ENCODE measurements at places on chromosomes 6 and 20.

GRCh38 chr6:155186052-155186658 is 77.7 kb upstream of the CLDN20 start:
- DNase-seq, result no peak

DNA sequence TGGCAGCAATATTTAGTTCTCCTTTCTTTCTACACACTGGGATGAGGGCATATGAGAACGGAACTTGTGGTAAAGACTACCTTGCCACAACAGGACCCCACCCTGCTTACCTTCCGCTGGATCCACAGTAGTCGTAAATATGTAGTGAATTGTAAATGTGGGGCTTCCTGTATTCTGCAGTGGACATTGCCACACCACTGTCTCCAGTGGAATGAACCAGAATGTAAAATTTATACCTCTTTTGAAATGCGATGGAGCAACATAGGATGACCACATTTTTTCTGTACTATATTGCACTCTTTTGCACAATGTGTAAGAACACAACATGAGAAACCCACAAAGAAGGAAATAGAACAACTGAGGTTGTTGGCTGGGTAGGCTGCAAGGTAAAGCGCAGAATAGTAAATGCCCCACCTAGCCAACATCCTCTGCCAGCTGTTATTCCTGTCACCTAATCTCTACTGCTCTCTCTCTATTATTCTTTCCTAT is 16.1 kb upstream of the RIPOR2 start:
- DNase-seq, result no peak

GRCh38 chr6:147991961-147992360 is 350.7 kb upstream of the SASH1 start:
- no peak for DNase-seq

GRCh38 chr20:54208548-54209176 is 775 bp downstream of the PFDN4 start:
- DNase-seq, result no peak

- DNase-seq, result no peak
Measured at GRCh38 chr6:112842330-112842685, 495.2 kb downstream of the RFPL4B start.

GRCh38 chr20:4084096-4084495 is 68.7 kb upstream of the RNF24 start:
- DNase-seq, result no peak

DNA sequence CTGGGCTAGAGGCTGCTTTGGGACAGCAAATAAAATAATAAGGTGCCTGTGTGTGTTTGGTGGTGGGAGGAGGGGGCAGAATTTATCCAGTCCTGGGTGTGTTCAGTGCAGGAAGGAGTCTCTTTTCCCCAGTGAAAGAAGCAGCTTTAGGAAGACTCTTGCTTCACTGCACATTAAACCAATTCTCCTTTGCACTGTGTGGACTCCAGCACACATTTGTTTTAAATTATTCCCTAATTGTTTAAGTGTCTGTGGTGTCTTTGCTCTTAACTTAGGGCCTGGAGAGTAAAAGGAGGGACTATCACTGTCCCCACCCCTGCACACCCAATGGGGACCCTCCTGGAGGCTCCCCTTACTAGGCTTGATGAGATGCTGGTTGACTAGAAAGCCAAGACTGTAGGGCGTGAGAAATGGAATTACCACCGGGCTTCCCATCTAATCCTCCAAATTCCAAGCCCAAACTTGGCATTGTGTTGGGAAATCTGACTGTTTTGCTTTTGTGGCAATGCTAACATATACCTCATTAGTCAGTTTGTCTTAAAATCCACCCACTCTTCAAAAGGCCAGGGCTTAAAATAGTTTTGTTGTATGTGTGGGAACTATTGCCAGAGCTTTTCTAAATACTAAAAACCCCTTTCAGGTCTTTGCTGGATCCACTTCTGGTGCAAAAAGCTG is 13.5 kb upstream of the DAAM2 start:
- no peak for DNase-seq

- no peak for DNase-seq
Measured at GRCh38 chr6:13262302-13263230, 65.8 kb downstream of the TBC1D7 start.

DNA sequence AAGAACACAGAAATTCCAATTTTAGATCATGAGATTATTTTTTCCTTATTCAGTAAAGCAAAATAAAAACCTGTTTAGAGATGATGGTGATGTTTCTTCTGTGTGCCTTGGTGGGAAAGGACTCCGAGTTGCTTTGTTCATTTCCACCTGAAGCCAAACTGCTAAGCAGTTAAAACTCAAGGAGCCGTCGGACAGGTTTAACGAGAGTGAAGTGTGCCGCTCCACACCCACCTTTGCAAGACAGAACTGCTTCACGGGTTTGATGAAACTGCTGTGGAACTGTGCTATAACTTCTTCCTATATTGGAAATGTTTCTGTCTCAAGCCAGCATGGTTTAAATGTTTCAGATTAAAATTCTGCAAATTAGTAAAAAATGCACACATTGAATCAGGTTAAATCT is 9.2 kb upstream of the DSP start:
- DNase-seq, result peak; percentile 24

DNA sequence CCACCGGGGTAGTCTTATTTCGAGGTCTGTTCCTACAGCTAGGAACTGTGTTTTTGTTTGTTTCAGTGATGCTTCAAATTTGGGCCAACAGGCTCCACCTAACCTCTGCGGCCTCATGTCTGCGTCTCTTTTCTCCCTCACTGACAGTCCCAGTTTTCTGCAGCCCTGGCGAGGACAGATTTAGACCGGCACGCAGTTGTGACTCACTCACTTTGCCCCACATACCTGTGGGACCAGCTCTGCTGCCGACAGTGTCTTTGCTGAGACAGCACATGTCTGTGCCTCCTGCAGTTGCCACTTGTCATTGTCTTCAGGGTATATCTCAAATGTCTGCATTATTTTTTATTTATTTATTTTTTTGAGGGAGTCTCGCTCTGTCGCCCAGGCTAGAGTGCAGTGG is 29.2 kb downstream of the OSBPL2 start:
- no peak for DNase-seq

DNA sequence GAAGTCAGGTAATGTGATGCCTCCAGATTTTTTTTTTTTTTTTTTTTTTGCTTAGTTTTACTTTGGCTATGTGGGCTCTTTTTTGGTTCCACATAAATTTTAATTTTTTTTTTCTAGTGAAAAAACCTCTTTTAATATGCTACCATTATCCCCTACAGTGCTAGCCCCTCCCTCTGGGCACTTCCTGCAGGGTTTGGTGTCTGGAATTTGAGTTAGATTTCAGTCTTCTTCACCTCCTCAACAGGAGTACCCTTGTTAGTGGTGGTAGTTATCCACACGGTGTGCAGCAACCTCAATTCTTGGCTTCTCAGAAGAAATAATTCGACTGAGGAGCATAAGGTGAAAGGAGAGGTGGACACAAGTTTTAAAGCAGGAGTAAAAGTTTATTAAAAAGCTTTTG is 128.8 kb upstream of the SYNCRIP start:
- DNase-seq, result no peak

DNA sequence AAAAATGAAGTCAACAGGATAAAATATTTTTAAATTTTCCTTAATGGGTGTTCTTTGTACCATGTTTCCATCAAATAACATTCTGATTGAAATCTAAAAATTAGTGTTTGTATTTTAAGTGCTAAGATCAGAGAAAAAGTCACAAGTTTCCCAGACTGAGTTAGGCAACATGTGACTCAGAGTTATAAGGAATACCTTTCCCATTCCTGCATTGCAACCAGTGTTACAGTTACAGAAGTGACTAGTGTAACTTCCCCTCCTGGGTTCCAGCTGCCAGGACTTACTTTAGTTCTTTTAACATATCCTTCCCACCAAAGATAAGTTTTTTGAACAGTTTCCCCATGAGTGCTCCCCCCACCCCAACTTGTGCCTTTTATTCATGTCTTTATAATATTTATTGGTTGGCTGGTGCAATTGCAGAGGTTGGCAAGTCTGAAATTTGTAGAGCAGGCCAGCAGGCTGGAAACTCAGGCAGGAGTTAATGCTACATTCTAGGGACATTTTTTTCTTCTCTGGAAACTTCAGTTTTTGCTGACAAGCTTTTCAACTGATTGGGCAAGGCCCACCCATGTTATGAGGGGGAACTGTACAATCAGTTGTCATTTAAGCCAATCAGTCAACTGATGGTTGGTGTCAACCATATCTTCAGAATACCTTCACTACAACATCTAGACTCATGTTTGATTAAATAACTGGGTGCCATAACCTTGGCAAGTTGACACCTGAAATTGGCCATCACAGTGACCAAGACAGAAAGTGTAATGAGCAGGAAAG is 22.9 kb upstream of the ESR1 start:
- no peak for DNase-seq

- peak; percentile 23 for DNase-seq
Measured at GRCh38 chr6:102114402-102114801, 720.9 kb downstream of the GRIK2 start.

- no peak for DNase-seq
Measured at GRCh38 chr20:50089787-50090177, 23.2 kb downstream of the UBE2V1 start.

GRCh38 chr6:6405997-6406714 is 85.7 kb upstream of the F13A1 start:
- no peak for DNase-seq

- DNase-seq, result no peak
Measured at GRCh38 chr6:141313986-141314385, 818.7 kb upstream of the GJE1 start.

DNA sequence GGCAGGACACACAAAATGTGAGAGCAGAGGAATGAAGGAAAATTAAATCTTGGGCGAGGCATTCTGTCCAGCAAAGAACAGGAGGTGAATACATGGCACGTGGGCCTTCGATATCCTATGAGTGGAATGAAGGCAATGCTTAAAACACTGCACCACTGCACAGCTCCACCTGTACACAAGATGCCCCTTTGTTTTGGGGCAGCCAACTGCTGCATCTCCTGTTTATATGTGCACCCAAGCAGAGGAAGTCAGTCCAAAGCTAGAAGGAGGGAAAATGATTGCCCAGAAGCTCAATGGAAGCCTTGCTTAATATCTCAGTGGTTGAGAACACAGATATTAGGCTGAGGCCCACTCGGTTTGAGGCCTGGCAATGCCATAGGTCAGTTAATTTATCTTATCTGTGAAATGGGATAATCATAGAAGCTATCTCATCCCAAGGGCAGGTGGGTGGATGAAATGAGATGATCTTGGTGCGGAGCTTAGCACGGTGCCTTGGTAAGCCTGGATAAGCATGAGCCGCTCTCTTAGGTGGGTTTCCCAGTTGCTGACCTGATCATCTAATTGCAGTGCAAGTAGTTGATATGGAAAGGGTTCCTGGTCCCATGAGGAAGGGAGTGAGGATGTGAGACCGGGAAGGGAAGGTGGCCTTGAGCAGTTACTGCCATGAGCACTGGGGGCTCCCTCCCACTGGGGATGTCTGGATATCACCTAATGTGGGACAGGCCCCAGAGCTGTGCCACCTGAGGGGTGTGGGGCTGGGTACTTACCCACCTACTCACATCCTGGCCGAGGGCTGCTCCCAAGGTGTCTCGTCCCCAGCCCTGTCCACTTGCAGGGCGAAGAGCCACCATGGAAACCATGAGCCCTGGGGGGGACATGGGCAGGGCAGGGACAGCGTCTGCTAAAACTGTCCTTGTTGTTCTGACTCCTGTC is 9.9 kb downstream of the BANF2 start:
- DNase-seq, result no peak

DNA sequence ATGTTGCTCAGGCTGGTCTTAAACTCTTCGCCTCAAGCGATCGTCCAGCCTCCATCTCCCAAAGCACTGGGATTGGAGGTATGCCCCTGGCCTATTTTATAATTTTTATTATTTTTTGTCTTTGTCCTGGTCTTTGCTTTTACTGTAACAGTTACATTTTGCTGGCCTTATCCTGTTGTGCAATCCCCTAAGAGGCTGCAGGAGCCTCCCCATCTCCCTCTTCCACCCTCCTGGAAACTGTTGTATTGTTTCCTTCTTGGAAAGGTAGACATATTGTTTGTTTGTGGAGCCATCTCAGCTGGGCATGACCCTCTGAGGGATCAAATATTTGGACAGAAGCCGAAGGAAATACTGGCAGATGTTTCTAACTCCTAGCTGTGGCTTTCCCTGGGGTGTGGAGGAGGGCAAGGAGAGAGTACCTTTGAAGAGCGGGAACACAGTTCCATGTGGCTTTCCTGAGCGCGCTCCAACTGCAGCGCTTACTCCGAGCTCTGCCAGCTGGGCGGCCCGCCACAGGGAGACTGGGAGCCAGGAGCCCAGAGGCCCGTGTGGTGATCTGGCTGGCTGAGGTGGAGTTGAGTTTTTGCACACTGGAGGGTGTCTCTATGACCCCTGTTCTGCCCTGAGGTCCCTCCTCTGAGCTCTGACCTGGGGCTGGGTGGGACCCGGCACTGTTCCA is 4.9 kb downstream of the MAPK13 start:
- no peak for DNase-seq

GRCh38 chr6:105907991-105908390 is 178.1 kb upstream of the PRDM1 start:
- no peak for DNase-seq

DNA sequence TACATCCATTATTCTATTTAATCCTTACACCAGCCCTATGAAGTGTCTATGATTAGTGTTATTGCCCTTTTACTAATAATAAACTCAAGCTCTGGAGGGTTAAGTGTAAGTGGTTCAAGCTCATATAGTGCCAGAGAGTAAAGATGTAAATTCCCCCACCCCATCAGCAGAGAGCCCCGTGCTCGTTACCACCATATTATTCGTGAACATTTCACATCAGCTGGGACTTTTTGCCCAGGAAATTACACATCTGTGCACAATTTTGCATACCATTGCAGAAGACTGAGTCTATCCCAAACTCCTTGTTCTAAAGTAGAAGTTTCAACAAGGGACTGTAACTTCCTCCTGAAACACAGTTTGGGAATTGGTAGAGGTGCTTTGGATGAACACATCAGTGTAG is 220.1 kb downstream of the BCAS1 start:
- DNase-seq, result no peak

DNA sequence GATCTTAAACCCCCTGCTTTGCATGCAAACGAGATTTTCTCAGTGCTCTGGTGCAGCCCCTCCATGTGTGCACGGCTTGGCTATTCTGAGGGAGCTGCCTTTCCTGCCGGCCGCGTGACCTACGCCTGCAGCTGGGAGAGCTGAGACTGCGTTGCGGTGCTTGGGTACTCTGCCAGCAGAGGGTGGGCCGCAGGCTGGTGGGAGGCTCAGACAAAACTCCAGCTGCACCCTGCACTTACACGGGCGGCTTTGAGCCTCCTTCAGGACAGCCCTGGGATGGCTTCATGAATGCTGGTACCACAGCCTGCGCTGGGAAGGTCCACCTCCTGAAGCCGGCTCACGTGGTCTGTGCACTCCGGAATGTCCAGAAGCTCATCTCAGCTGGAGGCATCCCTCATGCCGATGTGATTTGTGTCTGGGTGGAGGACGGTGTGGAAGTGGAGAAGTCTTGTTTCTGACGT is 223.7 kb downstream of the DLL1 start:
- DNase-seq, result no peak

GRCh38 chr20:9163995-9164394 is 95.1 kb downstream of the PLCB4 start:
- no peak for DNase-seq

DNA sequence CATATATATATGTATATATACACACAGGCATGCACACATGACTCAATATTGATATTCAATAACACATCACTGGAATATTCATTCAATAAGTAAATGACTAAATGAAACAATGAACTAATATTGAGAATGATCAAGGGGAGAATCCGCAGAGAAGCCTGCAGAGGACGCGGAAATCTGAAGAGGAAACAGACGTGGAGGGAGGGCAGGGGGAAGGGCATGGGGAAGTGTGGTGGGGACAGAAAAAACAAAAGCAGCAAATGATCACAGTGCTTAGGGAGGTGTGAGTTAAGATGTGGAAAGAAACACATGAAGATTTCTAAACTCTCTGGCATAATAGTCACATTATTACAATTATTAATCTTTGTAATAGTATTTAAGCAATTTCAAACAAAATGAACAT is 14.5 kb downstream of the PERP start:
- DNase-seq, result no peak

- DNase-seq, result no peak
Measured at GRCh38 chr20:9570612-9571011, 56.2 kb downstream of the LAMP5 start.
